ENCODE measurements at places on chromosomes 7 and 10.

- no peak for DNase-seq
Observed at GRCh38 chr10:109992485-109992884, 15.3 kb upstream of the ADD3 start.

GRCh38 chr7:143485500-143485899 is 7.8 kb downstream of the TAS2R41 start:
- no peak for DNase-seq

- no peak for DNase-seq
Observed at GRCh38 chr7:12607134-12607533, 36.6 kb downstream of the SCIN start.

DNA sequence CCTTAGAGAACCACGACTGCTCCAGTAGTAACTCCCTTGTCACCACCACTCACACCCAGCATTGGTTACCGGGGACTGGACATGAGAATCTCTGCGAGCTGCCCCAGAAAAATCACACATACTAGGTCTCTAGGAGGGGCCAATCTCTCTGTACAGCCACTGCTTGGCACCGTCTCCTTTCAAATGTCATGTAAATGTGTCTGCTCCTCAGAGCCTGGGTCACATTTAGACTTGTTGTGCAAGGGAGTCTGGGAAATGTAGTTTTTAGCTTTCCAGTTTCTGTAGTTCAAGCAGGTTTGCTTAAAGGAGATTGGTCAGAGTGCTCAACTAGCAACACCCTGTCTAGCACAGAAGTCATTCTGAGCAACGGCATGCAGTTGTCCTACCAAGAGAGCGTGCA is 60.0 kb downstream of the CHN2 start:
- no peak for DNase-seq

DNA sequence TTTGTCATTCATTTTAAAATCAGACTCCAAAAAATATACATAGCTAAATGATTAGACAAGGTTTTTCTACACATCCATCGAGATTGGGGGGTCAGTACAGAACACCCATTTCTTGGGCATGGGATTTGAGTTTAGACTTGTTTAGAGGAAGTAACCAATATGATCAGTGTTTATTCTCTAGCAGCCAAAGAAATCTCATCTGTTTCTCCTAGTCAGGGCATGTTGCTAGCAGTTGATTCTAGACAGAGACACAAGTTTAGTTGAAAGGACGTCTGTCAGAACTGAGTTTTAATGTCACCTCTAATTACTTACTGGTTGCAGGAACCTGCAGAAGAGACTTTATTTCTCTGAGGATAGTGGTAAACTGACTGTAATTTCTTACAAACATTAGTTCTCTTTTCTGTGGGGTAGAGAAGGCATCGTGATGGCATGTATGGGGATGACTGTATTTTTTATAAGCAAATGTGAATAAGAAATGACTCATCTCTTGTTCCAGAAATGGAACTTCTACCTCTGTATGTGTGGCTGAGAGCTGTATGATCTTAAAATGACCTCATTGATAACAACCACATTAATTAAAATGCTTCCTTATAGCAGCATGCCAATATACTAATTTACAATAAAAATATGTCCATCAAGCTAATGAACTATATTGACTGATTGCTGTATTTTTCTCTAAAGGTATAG is 30.6 kb upstream of the RHOBTB1 start:
- no peak for DNase-seq

DNA sequence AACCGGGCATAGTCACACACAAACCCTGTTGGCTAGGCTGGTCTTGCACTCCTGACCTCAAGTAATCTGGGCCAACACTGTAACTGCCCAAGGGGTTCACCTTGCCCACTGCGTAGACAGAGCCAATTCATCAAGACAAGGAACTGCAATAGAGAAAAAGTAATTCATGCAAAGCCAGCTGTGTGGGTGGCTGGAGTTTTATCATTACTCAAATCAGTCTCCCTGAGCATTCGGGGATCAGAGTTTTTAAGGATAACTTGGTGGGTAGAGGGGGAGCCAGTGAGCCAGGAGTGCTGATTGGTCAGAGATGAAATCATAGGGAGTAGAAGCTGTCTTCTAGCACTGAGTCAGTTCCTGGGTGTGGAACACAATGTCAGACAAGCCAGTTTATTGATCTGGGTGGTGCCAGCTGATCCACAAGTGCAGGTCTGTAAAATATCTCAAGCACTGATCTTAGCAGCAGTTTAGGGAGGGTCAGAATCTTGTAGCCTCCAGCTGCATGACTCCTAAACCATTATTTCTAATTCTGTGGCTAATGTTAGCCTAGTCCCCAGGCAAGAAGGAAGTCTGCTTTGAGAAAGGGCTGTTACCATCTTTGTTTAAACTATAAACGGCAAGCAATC is 15.6 kb upstream of the FXYD4 start:
- DNase-seq: no peak

DNA sequence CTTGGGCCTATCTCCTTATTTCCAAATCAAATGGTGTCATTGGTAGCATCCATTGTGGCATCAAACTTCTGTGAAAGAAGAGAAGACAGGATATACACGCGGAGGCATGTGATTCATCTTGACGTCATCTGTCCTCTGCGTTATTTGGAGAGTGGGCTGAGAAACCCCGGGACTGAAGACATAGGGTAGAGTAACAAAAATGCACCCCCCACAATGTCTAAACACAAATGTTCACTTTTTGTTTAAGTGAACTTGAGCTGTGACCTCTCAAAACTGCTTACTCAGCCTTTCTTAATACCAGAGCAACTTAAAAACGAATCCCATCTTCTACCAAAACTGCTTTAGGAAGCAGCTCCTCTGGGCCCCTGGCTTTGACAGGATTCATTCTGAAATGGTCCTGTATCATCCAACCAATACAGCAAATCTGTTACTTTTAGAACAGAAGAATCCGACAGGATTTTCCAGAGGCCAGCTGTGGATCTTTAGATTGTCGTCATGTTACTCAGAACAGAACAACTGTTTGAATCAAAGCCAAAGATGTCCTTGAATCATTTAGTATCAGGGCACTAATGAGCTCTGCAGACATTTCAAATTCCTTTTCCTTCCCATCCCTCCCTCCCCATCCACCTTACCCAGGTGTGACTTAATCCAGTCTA is 438.1 kb downstream of the SUGCT start:
- no peak for DNase-seq

DNA sequence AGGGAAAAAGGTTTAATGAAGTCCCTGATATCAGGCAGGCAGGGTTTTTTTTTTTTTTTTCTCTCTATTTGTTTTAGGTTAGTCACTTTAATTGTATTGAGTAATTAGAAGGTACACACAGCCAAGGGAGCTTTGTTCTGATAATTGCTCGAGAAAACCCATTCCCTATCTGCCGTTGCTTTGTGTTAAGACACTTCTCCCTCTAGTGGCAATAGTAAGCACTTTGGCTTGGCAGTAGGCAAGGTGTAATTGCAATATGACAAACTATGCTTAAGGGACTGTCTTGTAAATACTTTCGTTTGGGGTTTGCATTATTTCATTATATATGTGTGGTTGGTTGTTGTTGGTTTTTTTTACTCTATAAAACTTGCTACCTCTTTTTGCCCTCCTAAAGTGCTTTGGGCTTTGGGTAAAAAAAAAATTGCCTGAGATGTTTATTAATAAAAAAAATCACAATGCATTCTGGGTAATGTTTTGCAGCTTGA is 113.4 kb downstream of the BTRC start:
- DNase-seq: no peak

GRCh38 chr10:77555591-77556212 is 81.9 kb downstream of the KCNMA1 start:
- DNase-seq: no peak

- no peak for DNase-seq
Observed at GRCh38 chr10:77857272-77857671, 69.3 kb downstream of the DLG5 start.

DNA sequence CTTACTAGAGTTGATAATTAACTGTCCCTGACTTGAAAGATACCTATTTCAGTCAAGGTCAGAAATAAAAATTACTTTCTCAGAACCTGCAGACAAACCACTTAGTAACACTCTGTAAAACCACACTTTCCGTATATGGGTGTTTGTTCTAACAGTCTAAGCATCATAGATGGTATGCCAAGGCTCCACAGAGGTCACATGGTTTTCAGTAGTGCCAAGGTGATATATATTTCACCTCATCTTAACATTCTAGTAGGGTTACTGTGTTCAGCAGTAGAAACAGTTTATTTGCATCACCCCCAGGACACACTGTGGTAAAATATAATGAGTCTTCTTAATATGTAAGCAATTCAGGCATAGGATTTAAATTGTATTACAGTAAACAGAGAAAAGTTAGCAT is 61.5 kb downstream of the KCND2 start:
- DNase-seq: no peak

- no peak for DNase-seq
Observed at GRCh38 chr10:69718951-69719350, 82.8 kb upstream of the COL13A1 start.

DNA sequence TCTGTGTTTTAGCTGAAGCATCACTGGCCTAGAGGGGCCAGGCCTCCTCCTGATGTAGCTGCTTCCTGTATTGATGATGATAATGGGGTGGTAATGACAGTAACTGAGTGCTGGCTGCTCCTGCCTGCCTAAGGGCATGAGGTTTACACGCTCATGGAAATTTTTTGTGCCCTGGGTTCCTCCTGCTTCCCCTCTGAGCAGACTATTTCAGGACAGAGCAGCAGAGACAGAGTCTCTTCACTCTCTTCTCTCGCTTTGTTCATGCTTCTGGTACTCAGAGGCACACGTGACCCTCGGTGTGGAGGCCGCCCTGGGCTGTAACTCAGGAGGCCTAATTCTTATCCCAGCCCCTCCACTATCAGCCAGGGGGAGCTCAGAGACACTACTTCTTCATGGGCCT is 27.9 kb downstream of the LRRC20 start:
- no peak for DNase-seq

DNA sequence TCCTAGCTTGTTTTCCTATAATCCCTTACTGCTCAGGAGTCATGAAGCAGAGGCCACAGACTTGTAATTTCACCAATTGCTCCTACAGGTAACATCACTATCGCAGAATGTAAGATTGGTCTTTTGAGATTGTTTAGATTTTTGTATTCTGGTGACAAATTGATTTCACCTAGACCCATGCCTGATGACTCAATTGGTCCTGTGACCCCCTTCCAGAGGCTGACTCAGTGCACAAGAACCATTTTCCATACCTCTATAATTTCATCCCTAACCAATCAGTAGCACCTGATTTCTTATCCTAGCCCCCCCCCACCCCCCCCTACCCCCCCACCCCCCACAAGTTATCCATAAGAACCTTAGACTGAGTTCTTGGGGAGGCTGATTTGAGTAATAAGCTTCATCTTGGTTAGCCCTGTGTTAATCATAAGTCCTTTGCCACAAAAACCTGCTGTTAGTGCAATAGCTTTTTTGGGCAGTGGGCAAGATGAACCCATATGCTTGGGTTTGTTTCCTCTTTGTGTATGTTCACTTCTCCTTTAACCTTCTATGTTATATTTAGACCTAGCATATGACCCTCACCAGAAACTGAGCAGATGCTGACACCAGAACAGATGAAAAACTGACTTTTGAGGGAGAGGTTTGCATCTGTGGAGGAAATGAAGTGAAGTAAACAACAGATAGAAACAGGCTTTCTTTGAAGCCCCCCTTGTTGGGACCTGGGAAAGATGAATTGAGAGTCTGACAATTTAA is 187.1 kb downstream of the KIF20B start:
- no peak for DNase-seq

DNA sequence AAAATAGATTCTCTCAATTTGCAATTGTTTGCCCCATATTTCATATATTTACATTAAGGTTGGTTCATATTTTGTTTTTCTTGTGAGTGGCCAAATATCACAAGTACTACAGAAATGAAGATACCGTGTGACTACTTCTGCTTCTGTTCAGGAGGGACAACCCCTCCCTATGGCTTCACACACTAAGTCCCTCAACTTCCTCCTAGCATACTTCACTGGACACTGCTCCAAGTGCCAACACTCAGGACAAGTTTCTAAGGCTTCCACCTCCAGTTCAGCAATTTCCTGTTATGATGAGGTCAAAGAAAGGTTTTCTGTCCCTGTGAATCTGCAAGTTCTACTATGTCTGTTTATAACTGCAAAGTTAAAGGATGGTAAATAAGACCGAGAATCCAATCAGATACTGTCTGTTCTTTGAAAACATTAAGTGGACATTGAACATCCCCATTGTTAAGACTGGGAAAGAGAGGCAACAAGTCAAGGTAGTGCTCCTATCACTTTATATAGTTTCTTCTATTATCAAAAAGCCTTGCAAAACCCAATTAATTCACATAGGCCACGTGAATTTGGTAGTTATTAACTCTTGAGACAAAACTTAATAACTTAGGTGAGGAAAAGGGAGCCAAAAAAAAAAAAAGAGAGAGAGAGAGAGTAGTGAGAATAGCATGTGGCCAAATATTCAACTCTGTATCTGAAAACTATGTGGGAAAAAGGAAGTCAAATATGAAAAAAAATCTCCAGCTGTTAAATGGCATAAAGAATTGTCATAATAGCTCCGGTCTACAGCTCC is 81.3 kb upstream of the DKK1 start:
- no peak for DNase-seq

DNA sequence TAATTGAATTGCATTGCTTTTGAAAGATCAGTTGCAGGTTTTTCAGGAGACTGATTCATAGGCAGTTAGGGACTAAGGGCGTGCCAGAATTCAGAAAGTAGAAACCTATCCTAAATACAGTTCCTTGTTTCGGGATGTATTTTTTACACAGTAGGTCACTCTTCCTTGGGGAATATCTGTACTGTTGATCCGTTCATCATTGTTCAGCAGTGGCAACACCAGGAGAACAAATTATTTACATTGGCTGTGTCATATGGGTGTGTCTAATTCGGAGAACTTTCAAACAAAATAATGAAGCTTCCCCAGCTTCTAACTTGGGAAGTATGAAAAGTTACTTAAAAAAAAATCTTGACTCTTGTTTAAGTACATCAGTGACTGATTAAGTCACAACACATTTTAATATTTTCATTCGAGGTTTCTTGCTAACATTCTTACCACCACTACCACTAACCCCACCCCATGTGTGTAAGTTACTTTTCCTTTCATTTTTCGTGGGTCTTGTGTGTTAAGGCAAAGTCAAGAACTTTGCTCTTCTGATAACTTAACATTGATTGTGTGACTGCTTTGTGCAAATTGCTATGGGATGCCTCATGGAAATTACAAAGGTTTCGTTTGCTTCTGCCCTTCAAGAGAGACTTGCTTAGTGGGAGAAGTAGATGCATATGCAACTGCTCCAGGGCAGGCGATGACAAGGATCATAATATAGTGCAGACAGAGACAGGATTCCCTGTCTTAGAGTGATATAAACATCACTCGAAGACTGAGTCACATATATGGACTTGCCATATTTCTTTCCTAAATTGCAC is 43.8 kb upstream of the RPA3 start:
- DNase-seq: no peak

DNA sequence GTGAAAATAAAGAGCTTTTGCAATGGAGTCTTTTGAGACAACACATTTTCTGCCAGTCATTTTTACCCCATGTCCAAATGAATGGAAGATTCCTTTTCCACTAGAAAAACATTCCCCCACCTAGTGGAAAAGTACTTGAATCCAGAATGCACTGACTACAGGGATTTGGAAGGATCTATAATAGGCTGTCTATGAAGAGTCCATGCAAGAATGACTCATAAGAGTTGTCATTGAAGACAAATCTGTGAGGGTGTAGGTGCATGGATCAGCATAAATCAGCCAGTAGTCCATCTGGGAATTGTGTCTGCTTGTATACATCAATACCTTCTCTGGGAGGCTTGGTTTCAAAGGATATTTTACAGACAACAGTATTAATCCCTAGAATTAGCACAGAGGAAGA is 32.5 kb upstream of the TRUB1 start:
- no peak for DNase-seq
